Activated T-helper 1 cell treated with anti-CD3 and anti-CD28 coated beads, Interleukin-2, amount 50 U/mL, for 16 hours (primary cell): ENCODE measurements at places on chromosomes 1 and 21.

GRCh38 chr1:209748620-209749019, 7.2 kb upstream of the TRAF3IP3 start:
- no peak for DNase-seq

DNA sequence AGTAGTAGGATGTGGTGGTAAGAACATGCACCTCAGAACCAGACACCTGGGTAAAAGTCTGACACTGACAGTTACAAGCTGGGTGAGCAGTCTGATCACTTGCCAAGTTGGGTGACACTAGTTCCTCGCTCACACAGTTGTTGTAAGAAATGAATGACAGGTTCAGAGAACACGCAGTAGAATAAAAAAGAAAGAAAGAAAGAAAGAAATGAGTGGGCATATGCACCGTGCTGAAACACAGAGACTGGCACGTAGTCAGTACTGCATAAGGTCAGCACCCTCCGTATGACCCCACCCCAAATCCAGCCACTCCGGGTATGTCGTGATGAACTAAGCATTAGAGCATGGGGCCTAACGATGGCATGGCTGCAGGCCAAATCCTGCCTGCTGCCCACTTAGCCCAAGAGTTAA, 90.6 kb downstream of the GLUL start:
- no peak for DNase-seq

DNA sequence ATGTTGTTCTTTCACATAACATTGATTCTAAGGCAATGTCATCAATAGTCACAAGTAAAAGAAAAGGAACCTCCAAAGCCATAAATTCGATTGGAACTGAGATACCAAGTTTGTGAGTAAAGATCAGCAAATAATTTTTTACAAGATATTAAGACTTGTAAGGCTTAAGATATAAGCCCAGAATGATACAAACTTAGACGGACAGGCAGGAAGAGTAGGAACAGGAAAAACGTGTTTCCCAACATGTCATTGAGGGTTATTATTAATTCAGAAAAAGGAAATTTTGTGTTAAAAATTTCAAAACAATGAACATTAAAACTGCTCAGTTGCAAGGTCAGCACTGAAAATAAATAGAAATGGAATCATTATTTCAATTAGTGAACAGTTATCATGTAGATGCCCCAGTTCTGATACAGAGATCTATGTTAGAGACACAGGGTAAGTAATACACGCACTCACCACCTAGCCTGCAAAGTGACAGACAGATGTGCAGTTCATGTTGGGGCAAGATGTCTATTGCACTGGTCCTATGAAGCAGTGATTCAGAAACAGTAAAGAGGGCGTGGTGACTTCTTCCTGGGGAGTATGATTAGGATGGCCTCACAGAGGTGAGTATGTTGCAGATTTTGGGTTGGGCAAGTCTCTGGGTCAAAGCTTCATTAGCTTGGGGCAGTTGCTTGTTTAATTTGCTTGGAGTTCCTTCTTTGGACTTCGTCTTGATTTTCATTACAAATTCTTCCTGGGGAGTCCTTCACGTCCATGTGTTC, 284.4 kb downstream of the SETD4 start:
- no peak for DNase-seq

DNA sequence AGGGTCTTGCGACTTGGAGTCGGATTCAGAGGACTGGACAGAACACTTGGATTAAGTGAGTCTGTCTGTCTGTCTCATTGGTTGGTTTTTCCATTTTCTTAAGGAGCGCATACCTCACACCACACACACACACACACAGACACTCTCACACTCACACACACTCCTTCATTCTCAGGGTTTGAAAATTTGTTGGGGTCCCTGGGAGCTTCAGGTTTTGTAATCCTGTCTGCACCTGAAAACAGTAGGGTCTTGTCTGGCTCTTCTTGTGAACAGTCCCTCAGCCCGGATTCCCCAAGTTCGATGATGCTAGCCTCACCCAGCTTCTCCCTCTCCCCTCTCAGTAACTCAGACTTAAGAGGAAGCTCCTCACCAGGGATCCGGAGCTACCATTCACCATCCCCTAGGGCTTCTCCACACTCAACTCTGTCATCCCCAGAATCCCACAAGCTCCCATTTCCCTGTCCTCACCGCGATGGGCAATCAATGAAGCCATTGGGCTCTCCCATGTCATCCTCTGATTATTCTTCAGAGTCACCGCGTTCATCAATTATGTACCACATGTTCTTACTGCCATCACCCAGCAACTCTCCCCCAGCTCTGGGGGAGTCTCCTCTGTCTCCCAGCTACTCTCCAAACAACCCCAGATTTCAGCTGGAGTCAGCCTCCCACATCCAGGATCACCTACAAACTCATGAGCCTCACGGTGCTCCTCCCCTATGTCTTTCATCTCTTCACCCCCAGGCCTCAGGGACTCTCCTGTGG, 1530.9 kb upstream of the TPTE start:
- DNase-seq = no peak

DNA sequence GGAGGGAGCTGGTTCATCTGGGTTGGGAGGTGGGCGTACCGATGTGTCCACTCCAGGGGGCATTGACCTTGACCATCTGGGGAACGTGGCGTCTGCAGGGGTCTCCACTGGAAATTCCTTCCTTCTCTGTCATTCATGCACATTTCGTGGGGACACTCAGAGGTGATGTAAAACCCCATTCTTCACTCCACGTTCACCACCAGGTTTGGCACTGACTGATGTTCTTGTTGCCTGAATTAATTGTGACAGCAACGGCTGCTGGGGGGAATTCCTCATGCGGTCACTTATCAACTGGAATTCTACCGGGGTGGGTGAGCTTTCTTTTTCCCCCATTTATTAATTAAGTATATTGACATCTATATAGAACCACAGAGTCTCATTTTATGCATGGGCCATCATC, 18.1 kb upstream of the POFUT2 start:
- no peak for DNase-seq

DNA sequence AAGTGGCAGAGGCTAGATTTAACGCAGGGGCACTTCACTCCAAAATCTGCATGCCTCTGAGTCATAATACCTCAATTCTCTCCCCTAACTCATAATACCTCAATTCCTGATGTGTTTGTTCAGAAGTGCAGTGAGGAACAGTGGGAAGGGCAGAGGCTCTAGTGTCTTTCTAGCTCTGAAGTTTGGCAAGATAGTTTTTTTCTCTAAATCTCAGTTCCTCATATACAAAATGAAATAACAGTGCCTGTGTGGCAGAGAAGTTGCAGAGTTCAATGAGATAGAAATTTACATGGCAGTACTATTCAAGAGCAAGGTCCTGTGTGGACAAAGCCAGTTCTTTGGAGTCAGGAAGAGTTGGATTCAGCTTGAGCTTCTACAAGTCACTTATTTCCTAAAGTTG, 9.8 kb downstream of the JUN start:
- DNase-seq = no peak

- no peak for DNase-seq
Measured at GRCh38 chr21:19683492-19683891, 1279.9 kb upstream of the TMPRSS15 start.

GRCh38 chr1:25697435-25698217, 81.0 kb downstream of the MAN1C1 start:
- DNase-seq = no peak

- DNase-seq = no peak
Measured at GRCh38 chr1:96016219-96016618, 705.4 kb upstream of the PTBP2 start.

DNA sequence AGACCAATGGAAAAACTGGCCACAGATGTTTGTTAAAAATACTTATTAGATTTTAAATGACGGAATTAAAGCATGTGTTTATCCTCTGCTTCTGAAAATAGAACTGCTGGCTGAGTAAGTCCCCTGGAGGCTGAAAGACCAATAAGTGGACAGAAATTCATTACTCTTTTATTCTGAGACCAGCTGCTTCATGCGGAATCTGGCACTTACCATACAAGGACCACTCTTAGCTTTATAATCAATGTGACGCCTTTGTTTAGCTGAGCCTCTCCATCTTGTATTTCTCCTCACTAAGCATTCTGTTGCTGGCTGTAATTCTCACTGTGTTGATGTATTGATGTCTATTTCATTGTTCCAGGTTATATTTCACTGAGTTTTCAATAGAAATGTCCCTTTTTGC, 6.3 kb upstream of the EXO1 start:
- DNase-seq = no peak

GRCh38 chr1:168939110-168939946, 167.2 kb upstream of the ATP1B1 start:
- DNase-seq = no peak

DNA sequence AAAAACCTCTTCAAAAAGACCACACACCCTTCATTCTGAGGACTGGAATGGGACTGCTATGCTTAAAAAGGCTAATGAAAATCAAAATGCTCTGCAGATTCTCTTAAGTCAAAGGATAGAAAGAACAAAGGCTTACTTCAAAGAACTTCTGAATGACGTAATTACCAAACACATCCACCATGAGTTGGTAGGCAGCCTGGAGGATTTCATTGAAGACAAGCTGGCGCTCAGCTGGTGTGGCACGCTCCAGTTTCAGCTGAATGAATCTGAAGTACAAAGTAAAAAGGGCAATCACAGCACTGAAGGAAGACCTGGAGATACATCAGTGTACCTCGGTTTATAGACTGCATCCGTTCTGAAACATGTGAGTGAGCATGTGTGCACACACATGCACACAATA, 43.5 kb upstream of the SDC3 start:
- no peak for DNase-seq

- DNase-seq = no peak
Measured at GRCh38 chr1:46687921-46688509, 16.4 kb downstream of the TEX38 start.
